H7 (cell line): ENCODE measurements at places on chromosomes 3 and 15.
A peak's percentile ranks its signal among the peaks of the same experiment; 100 is the strongest.

- no peak for DNase-seq
These were observed 524.1 kb upstream of the CFAP20DC start for GRCh38 chr3:59573911-59574310.

DNA sequence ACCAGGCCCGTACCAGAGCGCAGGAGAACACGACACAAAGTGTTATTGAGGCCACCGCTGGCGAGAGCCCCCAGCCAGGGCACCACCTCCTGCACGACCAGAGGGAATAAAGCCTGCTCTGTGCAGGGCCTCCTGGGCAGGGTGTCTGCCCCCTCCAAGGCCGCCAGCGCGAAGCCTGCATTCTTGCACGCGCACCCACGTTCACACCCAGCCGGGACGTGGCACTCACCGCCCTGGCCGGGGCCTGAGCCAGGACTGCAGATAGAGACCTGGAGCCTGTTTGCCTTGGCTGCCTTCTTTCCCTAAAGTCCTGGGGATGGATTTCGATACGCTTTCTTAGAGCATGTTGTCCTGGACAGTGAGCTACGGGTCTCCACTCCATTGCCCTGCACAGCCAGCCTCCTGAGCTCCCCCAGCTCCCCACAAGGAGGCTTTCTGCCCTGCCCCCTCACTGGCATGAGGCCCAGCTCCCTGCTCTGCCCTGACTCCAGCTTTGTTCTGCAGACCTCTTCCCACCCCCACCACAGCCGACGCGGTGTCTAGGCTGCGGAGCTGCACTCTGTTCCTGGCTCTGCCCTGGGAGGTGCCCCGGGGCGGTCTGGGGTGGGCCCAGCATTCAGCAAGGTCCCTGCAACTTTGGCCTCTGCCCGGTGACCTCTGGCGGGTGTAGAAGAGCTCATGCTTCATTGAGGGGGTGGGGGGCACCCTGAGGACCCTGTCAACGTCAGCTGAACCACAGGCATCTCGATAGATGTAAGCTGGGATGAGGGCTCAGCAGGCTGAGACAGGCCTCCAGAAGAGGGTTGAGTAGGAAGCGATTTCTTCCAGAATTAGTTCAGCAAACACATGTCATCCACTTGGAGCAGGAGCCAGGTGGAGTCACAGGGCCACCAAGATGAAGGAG lies 145.0 kb downstream of the LRRK1 start:
- DNase-seq: peak; percentile 56

DNA sequence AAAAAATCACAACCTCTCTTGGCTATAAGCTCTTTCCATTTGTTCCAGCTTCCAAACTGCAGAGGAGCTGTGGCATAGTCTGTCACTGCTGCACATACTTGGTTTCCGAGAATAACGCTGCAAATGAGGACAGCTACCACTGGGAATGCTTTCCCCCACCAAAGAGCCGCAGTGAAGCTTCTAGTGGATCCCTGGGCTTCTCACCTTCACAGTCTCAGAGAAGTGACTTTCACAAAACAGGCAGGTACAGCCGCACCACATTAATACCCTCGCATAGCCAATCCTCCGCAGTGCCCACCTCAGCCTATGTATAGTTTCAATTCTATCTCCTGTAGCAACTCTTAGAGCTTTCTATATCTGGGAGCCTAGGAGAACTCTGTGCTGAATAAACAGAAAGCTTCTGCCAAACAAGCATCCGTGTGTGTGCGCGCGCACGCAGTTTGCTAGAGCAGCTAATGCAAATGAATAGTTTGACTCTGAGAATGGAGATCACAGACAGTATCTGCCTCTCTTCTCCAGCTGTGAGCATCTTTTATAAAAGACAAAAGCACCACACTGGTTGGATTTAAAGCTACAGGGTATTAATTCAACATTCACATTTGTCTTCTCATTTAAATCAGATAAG lies 81.9 kb upstream of the PLXND1 start:
- peak; percentile 28 for DNase-seq

DNA sequence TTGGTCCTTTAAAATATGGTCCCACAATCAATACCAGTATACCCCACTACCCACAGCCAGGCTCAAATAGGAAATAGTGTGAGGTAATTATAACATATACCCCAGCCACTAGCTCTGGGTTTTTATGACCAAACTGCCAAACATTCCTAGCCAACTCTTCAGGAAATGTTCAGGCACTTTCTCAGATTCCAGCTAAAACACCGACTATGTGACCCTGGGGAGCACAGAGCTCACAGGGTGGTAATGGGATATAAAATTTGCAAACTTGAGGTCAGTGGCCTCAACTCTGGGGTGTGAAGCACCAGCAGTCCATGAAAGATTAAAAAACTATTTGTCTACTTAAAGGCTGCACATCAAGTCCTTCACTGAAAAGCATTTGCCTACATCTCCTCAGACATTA lies 12.9 kb downstream of the FBN1 start:
- DNase-seq: no peak

- no peak for DNase-seq
These were observed 29.2 kb upstream of the LIMD1 start for GRCh38 chr3:45565342-45565741.

DNA sequence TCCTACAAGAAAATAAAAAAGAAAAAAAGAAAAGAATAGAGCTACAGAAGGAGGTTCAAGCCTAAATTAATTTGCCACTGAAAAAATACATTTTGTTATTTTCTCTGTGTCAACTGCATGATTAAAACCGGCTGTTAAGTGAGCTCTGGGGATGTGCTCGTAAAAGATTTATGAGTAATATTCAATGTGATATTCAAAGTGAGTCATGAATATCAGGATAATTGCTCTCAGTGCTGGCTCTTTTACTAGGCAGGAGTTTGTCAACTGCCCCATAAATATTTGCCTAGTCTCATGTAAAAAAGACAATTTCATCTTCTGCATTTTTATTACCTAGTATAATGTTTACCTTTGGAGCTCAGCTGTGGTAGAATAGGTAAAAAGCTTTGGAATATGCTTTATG lies 78.9 kb downstream of the CDIN1 start:
- DNase-seq: no peak

GRCh38 chr3:135217730-135218129 lies 422.7 kb downstream of the EPHB1 start:
- no peak for DNase-seq

GRCh38 chr3:175267121-175267531 lies 408.0 kb downstream of the NAALADL2 start:
- DNase-seq: no peak

DNA sequence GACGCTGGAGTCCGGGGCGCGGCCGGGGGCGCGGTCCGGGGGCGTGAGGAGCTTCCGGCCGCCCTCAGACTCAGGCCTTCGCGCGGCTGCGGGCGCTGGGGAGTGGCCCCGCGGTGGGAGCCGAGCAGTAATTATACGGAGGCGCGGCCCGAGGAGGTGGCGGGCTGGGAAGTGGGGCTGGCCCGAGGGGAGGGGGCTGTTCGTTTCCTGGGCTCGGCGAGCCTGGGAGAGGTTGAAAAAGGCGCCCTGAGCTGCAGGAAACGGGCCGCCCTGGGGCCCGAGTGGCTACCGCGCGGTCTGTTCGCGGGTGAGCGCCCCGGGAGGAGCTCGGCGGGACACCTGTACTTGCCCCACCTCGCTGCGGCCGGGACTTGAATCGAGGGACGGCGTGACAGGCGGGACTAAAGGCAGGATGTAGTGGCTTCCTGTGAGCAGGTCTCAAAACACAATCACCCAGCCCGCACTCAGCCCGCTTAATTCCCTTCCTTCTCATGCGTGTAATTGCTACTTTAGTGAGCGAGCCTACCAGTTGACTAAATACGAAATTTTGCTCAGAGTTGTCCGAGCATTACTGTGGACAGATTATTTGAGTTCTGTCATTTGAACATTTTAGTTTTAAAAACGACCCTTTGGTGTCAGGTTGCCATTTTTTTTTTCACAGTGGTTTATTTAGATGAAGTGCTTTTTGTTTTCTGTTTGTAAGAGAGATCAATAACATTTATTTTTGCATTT lies 860 bp downstream of the RASA2 start:
- peak; percentile 89 for DNase-seq

DNA sequence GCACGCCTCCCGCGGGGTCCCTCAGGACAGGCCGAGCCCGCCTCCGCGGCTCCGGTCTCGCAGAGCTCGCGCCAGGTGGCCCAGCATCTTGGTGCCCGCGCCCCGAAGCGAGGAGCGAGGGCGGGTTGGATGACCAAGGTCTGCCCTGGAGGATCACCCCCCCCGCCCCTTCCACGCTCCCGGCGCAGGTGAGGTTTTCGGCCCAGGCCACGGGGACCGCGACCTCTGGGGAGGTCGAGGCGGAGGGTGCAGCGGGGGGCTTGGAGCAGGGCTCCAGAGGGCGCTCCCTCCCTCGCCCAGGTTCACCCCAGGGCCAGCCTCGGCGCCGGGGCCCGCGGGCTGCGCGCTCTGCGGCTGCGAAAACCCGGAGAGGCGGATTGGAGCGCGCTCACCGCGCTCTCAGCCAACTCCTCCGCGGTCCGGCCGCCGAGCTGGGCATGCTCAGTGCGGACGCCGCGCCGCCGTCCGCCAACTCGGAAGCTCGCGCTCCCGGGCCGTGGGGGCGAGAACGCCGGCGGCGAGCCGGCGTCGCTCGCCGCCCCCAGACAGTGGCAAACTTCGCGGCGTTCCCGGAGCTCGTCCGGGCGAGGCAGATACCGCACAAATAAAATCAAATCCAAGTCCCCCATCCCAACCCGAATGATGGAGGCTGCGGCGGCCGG lies at the start of gene MED12L:
Gene MED12L, plus strand, starts transcription at position 438 of the 662 bp plus-strand sequence. CDS start 1,263 bp downstream, outside the sequence.
- peak; percentile 96 for DNase-seq

- DNase-seq: no peak
These were observed 20.7 kb downstream of the MAP1A start for GRCh38 chr15:43538091-43538490.

DNA sequence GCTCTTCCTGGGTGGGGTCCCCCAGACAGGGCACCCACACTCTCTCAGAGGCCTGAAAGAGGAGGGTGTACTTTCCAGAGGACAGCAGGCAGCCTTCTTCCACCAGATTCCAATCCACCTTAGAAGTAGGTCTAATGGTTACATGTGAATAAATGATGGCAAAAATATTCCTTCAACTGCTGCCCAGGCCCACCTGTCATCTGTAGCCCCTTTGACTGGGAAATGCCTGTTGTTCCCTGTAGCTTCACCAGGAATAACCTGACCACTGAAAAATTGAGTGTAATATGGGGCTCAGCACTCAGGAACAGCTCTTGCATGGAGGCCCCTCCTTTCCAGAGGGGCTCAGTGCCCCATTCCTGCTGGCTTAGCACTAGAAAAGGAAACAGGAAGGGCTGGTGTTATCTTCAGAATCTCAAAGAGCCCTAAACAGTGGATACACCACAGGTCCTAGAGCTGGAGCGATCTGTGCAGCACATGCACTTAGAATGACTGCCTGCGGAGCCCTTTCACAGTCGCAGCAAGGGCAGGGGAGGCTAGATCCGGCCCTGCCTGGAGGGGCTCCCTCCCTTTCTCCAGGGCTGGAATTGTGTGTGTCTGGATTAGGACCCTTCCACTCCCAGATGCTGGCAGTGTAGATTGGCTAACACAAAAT lies 32.1 kb downstream of the SLC22A14 start:
- peak; percentile 61 for DNase-seq

DNA sequence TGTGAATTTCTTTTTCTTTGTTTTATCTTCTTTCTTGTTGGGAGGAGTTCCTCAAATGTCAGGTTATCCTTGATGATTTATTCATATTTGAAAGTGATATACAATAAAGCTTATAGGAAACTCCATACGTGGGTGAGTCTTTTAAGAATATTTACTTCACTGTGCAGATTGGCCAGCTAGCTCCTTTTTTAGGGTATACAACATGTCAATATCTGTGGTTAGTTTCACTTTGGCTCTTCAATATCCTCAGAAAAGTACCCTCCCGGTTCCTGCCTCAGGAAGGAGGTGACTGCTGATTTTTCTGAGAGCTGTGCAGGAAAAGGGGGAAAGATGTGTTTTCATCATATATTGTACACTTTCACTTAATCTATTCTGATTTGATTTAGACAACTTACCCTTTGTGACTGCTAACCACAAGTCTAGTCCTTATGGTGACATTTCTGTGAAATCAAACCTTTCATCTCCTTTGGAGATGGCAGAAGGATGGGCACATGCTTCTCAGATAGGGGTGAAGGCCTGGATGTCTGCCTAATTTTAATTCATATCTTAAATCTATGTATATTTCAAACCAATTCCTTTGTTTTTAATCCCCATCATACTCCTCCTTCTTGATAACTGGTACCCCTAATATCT lies 98.2 kb upstream of the NECTIN3 start:
- DNase-seq: no peak

- no peak for DNase-seq
These were observed 55.9 kb upstream of the MEF2A start for GRCh38 chr15:99509686-99510461.

DNA sequence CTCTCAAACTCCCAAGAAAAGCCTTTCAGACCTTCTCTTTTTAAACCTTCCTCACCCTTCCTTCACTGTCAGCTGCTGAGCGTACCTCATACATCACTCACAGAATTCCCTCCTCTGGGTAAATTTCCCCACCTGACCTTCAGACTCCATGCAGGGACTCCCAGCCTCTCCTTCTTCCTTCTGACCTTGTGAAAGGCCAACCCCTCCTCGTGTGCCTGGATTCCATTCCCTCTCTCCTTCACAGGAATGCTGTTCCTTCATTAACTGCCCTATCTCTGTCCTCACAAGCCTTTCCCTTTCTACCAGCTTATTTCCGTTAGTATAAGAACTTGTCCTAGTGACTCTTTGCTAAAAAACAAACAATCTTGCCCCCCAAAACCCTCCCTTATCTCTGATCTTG lies 69.7 kb upstream of the MME start:
- DNase-seq: peak; percentile 1

DNA sequence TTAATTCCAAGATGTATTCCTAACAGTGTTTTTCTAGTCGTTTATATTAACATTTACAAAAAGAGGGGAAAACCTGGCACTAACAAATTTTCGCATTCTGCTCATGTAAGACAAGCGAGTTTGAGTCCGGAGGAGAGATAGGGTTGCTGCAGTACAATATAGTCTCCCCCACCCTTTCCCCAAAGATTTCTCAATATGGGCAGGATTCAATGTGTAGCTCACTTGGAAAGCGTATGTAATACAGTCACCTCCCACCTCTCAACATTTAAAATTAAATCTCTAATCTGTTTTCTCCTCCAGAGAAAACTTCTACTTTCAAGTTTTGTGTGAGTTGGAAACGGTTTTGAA lies 57.9 kb downstream of the CMSS1 start:
- no peak for DNase-seq

DNA sequence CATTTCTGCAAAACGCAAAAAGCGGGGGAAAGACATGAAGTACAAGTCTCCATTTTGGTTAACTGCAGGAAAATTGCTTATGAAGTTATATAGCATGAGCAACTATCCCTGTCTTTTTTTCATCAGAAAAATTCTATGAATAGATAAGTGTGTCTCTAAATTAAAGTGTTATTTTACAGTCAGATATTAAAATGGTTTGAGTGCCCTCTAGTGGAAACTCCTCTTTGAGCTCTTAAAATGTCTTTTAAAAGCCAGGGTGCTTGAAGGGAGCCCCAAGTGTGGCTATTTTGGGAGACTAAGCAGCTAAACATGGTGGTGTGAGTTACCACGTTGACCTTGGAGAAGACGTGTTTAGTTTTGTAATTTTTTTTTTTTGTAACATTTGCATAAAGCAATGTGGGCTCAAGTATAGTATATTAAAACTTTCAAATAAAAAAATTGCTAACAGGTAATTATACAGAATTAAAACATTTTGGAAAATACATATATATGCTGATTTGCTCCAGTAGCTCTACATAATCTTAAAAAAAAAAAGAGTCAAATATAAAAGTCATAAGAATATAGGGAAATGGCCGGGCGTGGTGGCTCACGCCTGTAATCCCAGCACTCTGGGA lies 77.2 kb downstream of the PPP2R3A start:
- DNase-seq: peak; percentile 54

- DNase-seq: no peak
These were observed 5.9 kb downstream of the LMCD1 start for GRCh38 chr3:8507496-8507895.
